ENCODE measurements at places on chromosomes 12 and 14.

DNA sequence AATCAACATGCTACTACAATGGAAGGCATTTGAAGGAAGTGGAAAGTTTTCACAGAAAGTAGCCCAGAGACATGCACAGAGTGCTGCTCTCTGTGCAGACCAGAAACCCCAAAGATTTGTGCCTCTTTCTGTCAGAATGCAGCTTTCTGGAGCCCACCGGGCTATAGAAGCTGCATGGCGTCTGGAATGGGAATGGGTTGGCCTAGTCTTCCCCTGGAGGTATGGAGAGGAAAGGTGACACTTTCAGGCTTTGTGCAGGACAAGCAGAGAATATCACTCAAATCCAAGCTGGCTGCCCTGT, 21.3 kb upstream of the ZFP36L1 start:
- no peak for DNase-seq

DNA sequence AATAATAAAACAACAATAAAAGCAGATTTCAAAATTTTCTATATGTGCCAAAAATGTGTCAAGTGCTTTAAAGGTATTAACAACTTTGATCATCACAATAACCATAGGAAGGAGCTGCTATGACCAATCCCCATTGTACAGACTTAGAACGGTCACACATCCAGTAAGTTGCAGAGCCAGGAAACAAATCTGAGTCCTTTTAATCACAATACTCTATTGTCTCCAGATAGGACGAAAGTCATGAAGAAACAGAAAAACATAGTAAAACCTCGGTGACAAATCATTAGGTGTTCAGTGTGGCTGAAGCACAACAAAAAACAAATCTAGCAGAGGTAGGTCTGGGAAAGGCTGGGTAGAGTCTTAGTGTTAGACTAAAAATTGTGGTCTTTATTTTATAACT, 178.8 kb downstream of the GRIP1 start:
- no peak for DNase-seq

DNA sequence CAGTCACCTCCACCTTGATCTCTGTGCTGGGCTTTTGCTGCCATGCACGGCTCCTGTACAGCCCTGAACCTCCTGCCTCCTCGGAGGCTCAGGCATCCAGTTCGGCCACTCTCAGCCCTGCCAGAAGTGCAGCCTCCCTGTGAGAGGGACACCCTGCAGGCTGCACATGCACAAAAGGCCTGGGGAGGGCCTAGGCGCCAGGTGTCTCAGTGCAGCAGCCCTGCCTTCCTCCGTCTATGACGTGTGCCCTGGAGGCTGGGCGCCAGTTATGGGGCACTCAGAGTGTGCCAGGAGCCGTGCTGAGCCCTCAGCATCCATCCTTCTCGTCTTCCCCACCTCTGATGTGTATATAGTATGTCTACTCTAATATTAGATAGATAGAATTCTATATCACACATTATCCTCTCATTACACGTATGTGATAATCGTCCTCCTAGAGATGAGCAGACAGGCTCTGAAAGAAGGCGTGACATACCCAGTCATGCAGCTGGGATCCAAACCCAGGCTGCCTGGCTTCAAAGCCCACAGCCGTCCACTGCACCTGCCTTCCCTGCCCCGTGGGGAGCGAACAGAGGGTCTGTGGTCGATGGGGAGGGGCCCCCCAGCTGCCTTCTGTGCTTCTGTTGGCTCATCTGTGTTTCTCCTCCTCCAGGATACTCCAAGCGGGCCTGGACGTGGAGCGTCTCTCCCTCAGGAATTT, 101.1 kb downstream of the B4GALNT3 start:
- no peak for DNase-seq

GRCh38 chr12:47082796-47083621, 3.2 kb upstream of the AMIGO2 start:
- DNase-seq, result no peak

GRCh38 chr14:105153739-105154475, 14.7 kb downstream of the JAG2 start:
- no peak for DNase-seq

Measured in GM18507 (cell line).